Epithelial cell of umbilical artery (primary cell): ENCODE measurements at places on chromosomes 6 and 20. TPM values are rescaled to one million over a fixed set of nuclear protein-coding genes. Genes with fewer than 3 reads are reported as not detected.

Gene IMPG1
- total RNA-seq = under 0.01 TPM in 1 of 2 replicates, not detected in the other

Gene DCBLD1
- 37.4 and 50.7 TPM in 2 replicates for total RNA-seq

Gene OSBPL2
- 16.2 and 20.5 TPM in 2 replicates for total RNA-seq

Gene HUS1B
- 0.65 and 1.5 TPM in 2 replicates for total RNA-seq

Gene EFCAB8
- under 0.01 TPM in 1 of 2 replicates, not detected in the other for total RNA-seq

Gene ARG1
- not detected in 2 replicates for total RNA-seq

Gene ATRN
- 29.9 and 31.5 TPM in 2 replicates for total RNA-seq
